ENCODE measurements at places on chromosomes 11 and 22. TPM values are rescaled to one million over a fixed set of nuclear protein-coding genes. Genes with fewer than 3 reads are reported as not detected.

Gene FOLR2
- 7.3 TPM for total RNA-seq

Gene SUSD2
- total RNA-seq = 2.3 TPM

Gene OR4D5
- total RNA-seq = not detected

GRCh38 chr11:121393855-121394254, 58.3 kb upstream of the SORL1 start:
- no peak for DNase-seq

DNA sequence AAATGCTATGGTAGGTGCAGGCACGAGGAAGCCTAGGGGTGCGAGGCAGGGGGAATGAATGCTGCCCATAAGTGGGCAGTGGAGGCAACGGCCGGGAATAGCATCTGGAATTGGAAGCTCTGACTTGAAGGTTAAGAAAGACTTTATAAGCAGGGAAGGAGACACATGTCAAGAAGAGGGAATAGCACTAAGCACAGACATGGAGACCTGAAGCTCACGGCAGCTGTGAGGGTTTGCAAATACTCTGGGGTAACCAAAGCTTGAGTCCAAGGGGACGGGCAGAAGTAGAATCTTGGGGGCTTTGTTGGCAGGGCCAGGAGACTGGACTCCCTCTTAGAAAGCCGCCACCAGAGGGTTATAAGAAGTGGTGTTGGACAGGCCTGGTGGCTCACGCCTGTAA, 112.6 kb downstream of the CEP164 start:
- DNase-seq = no peak

All from dorsolateral prefrontal cortex (tissue), 122 donors.